Fibroblast of skin of abdomen (primary cell): ENCODE measurements at places on chromosomes 6 and 20.

- no peak for DNase-seq
These were observed 483.3 kb downstream of the TFAP2B start for GRCh38 chr6:51301962-51302361.

DNA sequence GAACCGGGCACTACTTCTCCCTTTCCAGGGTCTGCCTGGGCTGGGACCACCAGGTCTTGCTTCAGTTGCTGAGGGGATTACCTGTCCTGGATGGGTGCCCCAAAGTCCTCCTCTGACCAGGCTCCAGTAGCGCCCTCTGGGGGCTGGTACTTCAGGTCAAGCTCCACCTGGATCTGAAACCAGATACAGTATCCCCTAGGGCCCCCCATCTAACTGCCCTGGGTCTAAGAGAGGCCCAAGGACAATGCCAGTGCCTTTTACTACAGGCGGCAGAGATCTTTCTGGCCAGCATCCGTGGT lies 11.2 kb upstream of the SPAG4 start:
- no peak for DNase-seq

- DNase-seq = no peak
These were observed 43.9 kb upstream of the PAX1 start for GRCh38 chr20:21661488-21662055.

DNA sequence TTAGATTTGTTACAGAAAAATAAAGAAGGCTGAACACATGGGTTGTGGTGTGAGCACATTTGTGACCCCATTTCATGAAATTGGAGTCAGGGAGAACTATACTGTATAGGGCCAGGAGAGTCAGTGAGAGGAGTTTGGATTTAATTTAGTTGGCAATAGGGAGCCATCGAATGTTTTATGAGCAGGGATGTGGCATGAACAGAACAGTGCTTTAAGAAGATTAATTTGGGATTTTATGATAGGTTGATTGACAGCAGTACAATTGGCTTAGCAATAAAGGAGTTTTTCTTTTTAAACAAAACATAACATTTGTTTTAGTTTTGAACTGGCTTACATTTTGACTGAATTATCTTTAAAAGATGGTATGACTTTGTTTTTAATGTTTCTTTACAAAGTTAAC lies 105.6 kb upstream of the GLP1R start:
- DNase-seq = no peak

- DNase-seq = no peak
These were observed 30.4 kb downstream of the C6orf89 start for GRCh38 chr6:36916126-36916525.

DNA sequence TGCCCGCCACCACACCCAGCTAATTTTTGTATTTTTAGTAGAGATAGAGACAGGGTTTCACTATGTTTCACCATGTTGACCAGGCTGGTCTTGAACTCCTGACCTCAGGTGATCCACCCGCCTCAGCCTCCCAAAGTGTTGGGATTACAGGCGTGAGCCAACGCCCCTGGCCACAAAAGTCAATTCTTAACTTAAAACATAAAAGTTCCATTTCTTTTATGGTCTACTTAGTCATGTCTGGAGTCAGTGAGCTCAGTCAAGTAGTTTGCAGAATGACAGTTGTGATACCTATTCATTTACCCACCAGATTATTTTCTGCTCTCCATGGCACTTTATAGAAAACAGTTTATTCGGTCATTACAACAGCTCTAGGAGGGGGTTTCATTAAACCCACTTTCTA lies 103.1 kb upstream of the ESR1 start:
- DNase-seq = no peak

DNA sequence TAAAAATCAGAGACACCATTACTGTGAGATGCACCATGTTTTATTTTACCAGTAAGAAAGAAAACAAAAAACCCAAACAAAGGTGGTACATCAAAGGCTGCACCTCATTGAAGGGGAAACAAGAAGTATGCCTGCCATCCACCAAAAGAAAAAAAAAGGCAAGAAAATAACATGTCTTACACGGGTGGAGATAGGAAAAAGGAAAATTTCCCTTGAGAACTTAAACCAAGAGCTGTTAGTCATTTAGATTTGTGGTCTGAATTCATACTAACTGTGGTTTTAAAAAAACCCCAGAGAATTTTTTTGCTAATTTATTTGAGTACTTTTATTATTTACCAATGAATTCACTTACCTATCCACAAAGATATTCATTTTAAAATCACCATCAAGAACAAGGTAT lies 144.0 kb downstream of the LRRC1 start:
- peak; percentile 24 for DNase-seq

GRCh38 chr20:43558412-43559146 lies at the start of gene SGK2:
Gene SGK2, plus strand, starts transcription at chr20:43559027. Its CDS starts 7,469 bp downstream, at chr20:43566496.
- DNase-seq = no peak

DNA sequence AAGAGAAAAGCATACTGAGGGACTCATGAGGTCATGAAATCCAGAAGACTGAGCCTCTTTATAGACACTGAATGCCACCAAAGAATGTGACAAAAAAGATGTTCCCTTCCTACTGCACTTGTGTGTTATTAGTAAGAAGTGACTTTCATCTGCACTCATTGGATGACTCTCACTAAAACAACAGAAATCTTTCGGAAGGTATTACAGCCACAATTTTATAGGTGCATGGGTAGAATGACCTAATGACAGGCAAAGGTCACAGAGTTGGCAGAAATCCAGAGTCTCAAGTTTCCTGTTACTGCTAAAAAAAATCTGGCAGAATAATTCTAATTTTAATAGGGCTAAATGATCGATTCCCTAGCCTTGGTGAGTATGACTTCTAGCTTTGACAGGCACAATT lies 13.3 kb downstream of the PKHD1 start:
- DNase-seq = no peak
